ENCODE measurements at places on chromosomes 2 and 18.

- DNase-seq: no peak
Observed at GRCh38 chr18:35578481-35578880, 3.1 kb upstream of the GALNT1 start.

- no peak for DNase-seq
Observed at GRCh38 chr2:236015171-236015570, 153.0 kb downstream of the GBX2 start.

- DNase-seq: no peak
Observed at GRCh38 chr2:27914805-27915175, 24.3 kb downstream of the BABAM2 start.

DNA sequence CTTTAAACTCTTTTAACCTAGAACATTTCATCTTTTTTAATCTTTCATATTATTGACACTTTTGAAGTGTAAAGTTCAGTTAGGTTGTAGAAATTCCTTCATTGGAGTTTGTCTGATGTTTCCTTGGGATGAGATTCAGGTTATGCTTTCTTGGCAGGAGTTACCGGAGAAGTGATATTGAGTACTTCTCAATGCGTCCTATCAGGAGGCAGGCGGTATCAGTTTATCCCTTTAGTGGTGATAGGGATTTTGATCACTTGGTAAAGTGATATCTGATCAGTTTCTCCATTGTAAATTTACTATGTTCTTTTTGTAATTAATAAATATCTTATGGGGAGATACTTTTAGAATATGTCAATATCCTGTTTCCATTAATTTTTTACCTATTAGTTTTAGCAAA, 78.4 kb downstream of the DTNB start:
- DNase-seq: no peak

GRCh38 chr2:111173338-111173737, 52.6 kb downstream of the BCL2L11 start:
- no peak for DNase-seq

- no peak for DNase-seq
Observed at GRCh38 chr2:231957913-231958763, 3.4 kb upstream of the DIS3L2 start.

DNA sequence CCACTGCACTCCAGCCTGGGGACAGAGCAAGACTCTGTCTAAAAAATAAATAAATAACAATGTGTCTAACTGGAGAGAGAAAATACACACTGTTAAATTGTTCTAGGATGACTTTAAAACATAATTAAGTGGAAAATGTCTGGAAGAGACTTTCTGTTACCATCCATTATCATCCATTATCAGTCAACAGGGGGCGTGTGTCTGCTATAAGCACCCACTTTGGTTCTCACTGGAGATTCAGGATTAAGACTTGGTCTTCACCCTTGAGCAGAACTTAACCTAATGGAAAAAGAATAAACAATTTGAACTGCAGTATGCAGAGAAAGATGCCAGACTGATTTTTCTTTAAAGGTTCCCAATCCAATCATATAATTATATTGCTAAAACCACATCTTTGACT, 999.8 kb upstream of the GYPC start:
- DNase-seq: no peak

DNA sequence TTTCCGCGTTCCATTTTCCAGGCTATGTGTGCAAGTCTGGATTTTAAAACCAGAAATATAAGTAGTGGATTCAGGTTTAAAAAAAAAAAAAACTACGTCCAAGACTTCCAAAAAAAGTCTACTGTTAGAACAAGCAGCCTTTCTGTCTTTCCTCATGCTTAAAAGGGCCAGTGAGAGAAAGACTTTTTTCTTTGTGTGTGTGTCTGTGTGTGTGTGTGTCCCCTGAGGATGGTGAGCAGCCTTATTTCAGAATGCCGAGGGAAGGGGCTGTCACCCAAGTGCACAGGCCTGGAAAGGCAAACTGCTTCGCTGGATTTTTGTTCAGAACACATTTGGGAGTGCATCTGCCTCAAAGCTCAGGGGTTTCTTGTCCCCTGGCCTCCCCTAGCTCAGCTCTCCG, 98.8 kb downstream of the ZBTB7C start:
- DNase-seq: no peak

DNA sequence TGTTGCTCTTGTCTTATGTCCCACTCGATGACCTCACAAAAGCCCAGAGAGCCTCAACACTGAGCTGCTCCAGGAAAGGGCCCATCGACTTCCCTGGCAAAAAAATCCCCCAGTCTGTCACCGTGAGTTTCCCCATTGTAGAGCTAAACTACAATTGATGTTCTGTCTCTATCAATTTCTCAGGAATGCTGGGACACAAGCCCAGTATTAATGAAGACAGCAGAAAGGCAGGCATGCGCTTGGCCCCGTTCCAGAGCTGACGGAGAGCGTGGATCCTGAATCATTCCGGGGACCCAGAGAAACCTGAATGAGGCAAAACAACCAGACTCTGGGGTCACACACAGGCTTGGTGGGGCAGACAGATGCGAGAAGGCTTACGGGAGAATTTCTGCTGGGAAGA, 146.9 kb downstream of the TTC32 start:
- no peak for DNase-seq

DNA sequence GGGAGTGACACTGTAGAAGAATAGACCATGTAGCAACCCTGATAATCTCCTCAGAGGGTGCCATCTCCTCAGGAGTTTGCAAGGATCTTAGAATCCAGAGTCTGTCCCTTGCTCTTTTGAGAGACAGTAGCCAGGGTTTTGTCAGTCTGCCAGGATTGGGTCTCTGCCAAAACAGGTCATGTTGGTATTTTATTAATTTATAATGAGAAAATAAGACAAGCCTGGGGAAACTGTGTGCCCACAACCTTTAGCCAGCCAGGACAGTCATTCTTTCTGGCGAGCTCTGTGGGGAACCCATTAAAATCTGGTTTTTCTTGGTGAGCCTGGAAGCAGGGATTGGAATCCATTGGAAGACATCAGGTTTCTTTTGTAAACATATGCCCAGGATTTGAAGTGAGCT, 78.6 kb downstream of the PTPRM start:
- no peak for DNase-seq

- no peak for DNase-seq
Observed at GRCh38 chr2:25957743-25958142, 24.6 kb downstream of the KIF3C start.

DNA sequence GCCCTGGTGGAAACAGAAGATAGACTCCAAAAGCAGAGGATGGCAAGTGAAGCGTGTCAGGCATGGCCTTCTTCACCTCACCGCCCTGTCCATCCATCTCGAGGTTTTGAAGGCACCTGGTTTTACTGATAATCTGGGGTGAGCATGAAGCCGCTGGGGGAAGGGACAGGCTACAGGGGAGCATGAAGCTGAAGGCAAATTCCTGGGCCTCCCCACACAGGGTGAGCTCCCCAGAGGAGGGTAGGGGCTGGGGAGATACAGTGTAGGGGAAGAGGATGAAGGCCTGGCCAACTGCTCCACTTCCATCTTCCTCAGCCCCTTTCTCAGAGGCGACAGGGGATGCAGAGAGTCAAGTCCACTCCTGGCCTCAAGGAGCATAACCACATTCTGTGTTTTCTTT, 228.3 kb upstream of the SMAD2 start:
- DNase-seq: no peak

DNA sequence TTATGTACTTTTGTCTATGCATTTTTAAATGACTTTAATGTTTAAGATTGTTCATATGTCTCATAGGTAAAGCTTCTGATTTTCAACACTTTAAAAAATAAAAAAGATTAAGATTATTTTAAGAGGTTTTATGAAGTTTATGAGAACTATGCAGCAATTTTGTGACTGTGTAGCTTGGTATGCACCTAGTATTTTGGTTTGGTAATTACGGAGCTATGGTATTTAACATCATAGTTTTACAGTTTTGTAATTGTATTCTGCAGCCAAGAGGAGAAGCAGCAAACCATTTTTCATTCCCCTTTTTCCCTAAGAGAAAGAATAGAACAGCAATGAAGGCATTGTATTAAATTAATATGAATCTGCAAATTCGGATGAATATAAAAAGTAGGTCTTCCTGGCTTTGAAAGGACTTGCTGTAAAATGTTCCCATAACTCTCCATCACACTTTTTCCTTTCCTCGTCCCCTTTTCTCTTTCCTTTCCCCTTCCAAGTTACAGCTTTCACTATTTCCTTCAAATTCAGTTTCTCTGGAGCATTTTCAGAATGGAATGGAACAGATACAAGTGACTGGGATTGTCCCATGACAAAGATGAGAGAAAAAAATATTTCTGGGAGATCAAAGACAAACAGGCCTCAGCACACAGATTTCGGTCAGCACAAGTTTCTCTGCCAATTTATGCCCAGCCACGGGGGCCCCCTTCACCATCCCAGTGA, 26.1 kb upstream of the PIEZO2 start:
- DNase-seq: peak; percentile 72

DNA sequence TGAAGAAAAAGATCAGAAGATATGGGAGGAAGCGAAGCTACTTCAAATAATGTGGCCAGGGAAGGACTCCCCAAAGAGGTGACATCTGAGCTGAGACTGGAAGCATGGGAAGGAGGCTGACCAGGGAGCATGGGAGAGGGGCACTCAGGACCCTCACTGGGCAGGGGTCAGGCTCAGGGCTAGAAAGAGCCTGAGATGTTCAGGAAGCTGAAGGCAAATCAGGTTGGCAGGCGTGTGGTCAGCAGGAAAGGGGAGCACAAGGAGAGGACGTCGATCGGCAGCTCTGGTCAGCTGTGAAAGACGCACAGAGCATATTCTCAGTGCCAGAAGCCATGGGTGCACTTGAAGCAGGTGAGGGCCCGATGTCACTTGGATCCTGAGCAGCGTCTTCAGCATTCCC, 38.2 kb upstream of the KLHL29 start:
- no peak for DNase-seq

- no peak for DNase-seq
Observed at GRCh38 chr2:203728321-203728720, 21.9 kb downstream of the CD28 start.

- DNase-seq: no peak
Observed at GRCh38 chr2:229273006-229273722, 2.1 kb upstream of the PID1 start.

GRCh38 chr2:10283106-10284062, 19.3 kb upstream of the HPCAL1 start:
- peak; percentile 93 for DNase-seq

DNA sequence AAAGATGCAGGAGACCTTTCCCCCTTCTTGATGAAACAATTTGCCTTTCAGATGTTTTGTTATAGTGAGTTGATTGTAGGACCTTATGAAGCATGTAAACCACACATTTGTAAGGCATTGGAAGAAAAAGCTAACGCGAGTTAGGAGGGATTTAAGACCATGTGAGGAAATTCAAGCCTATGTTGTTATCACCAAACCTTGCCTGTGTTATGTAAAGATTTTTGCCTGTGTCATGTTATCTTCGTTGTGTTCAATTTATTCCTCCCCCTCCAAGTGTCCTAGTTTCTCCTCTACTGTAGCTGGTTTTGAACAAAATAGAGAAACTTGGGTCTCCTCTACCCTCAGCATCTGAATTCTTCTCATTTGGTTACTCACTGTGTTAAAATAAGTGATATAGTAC, 173.0 kb downstream of the NEDD4L start:
- DNase-seq: no peak

DNA sequence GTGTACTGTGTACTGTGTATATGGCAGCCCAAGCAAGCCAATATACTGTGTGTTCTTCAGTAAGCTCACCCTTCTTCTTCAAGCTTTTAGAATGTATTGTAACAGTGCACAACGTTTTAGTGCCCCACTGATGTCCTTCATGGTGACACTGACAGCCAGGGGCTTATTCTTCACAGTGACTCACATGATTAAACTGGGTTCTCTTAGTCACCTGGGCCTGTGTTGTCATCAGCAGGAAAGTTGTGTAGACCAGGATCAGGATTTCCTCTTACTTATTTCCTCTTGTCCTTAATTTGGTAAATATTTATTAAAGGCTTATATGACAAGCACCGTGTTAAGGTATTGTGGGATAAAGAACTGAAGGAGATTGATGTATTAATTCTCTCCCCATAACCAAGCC, 67.9 kb upstream of the THOC1 start:
- no peak for DNase-seq

GRCh38 chr2:217913436-217913835, 89.4 kb downstream of the TNS1 start:
- DNase-seq: no peak

GRCh38 chr2:129376426-129377077, 602.9 kb upstream of the RAB6C start:
- no peak for DNase-seq

DNA sequence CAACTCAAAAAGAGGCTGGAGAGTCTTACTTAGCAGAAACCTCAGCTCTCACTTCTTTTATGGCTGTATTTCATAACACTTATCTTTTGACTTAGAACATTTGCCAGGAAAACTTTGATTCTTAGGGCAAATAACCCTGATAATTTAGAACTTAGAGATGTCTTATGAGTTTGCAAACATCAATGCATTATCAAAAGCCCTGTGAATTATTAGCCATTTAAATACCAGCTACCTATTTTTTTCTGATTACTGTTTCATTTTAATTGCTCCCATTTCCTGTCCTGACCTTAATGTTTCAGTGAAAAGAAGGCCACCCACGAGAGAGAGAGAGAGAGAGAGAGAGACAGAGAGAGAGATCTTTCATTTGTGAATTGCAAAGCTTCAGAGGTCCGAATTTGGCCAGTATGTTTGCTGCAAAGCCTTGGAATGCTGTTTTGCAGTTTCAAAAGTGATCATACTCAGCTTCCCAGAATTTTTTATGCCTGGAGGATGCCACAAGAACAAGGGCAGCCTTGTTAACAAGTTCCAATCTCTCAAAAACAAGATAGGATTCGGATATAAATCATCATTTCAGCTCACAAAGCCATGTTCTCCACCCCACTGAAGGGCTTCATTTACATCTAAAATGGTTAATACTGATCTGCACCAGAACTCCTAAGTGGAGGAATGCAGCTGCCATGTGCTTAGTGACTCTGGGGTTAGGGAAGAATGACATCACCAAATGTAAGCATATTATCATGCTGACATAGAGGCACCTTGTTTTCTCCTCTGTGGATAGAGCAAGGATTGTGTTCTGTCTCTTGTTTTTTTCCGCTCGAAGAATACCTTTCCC, 478.2 kb downstream of the ARHGAP15 start:
- DNase-seq: peak; percentile 3

DNA sequence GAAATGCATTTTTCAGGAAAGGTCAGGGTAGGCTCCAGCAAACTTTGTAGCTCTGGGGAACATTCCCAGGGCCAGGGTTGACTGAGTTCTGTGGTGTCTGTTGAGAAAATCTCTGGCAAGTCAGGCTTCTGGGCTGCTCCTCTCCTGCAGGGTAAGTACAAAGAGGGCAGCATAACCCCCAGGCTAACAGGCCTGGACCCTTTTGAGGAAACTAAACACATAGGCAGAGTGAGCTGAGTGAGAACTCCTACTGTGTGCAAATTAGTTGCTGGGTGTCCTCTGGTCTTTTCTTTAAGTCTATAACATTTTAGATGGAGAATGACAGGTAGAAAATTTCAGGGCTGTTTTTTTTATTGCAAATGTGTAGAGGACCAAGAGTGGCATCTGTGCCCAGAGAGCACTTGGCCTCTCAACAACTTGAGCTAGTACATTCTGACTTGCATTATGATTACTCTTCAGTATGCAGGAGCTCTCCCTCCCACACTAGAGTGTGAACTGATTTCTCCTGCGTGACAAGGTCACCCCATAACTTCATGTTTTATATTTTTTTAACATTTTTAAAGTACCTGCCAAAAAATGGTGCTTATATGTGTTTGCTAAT, 49.9 kb downstream of the GPR39 start:
- no peak for DNase-seq

Data from foreskin fibroblast (primary cell).